ENCODE measurements at places on chromosomes 6 and 20. TPM values are rescaled to one million over a fixed set of nuclear protein-coding genes. Genes with fewer than 3 reads are reported as not detected.

The IP6K3 gene
- total RNA-seq = not detected

The PDYN gene
- total RNA-seq = not detected

The FGD2 gene
- not detected for total RNA-seq

The PKIB gene
- total RNA-seq = 2.1 TPM

The CST4 gene
- total RNA-seq = not detected

The OPRM1 gene
- under 0.01 TPM for total RNA-seq

The SLC17A2 gene
- total RNA-seq = not detected

The SIRPB1 gene
- 0.17 TPM for total RNA-seq

The C6orf58 gene
- not detected for total RNA-seq

The MYCT1 gene
- total RNA-seq = not detected

The SNAI1 gene
- 0.47 TPM for total RNA-seq

The FAM209B gene
- total RNA-seq = not detected

The GNAS-AS1 gene
- 0.43 TPM for total RNA-seq

The NKX2-4 gene
- not detected for total RNA-seq

The TREML1 gene
- total RNA-seq = not detected

The CDSN gene
- total RNA-seq = not detected

The BCL2L1 gene
- total RNA-seq = 38.6 TPM

The HLA-DPA1 gene
- 2.4 TPM for total RNA-seq

The RALGAPA2 gene
- total RNA-seq = 3.8 TPM

The DNMT3B gene
- total RNA-seq = 1.1 TPM

The CNKSR3 gene
- total RNA-seq = 3.6 TPM

The BMP5 gene
- 0.16 TPM for total RNA-seq

The DEFB132 gene
- not detected for total RNA-seq

The ZNF334 gene
- total RNA-seq = 7.0 TPM

The RIPK1 gene
- 22.0 TPM for total RNA-seq

The EPPIN gene
- total RNA-seq = not detected

The IPCEF1 gene
- 0.47 TPM for total RNA-seq

The CST7 gene
- not detected for total RNA-seq

The CST5 gene
- not detected for total RNA-seq

The KHDC1 gene
- total RNA-seq = 4.6 TPM

The CDK19 gene
- total RNA-seq = 7.3 TPM

The ZDHHC14 gene
- total RNA-seq = 3.5 TPM

The MLN gene
- not detected for total RNA-seq

The LY6G5C gene
- 0.09 TPM for total RNA-seq

The DNAH8 gene
- under 0.01 TPM for total RNA-seq

The PEX3 gene
- 20.8 TPM for total RNA-seq

The VSX1 gene
- total RNA-seq = not detected

The HLA-DOA gene
- under 0.01 TPM for total RNA-seq

The FOXA2 gene
- 0.09 TPM for total RNA-seq

The NCOA5 gene
- total RNA-seq = 5.4 TPM

The ADGRF5 gene
- under 0.01 TPM for total RNA-seq

The SLC35F1 gene
- under 0.01 TPM for total RNA-seq

The ESF1 gene
- total RNA-seq = 19.0 TPM

The F13A1 gene
- total RNA-seq = not detected

The TBXT gene
- total RNA-seq = not detected

The PRDM13 gene
- not detected for total RNA-seq
